CD4-positive, alpha-beta memory T cell (primary cell): ENCODE measurements at places on chromosomes 5 and 9.

GRCh38 chr5:3512361-3513095 is 83.1 kb upstream of the IRX1 start:
- DNase-seq: no peak

GRCh38 chr5:129905473-129906176 is 1.4 kb downstream of the CHSY3 start:
- DNase-seq: no peak

DNA sequence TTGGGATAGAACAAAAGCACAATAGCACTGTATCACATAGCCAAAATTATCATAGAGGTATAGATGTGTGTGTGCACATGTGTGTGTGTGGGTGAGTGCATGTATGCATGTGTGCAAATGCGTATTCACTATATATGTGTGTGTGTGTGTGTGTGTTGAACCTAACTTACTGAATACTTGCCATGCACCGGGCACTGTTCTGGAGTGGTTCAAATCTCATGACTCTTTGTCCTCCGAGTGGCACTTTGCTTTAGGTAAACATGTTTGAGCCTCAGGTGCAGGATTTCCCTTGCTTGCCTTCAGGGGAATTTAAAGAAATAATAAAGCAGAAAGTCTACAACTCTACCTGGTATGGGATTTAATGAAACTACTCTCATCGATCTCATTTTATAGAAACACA is 183.5 kb upstream of the GDNF start:
- no peak for DNase-seq

GRCh38 chr5:178284093-178284675 is 51.6 kb upstream of the PHYKPL start:
- no peak for DNase-seq

- no peak for DNase-seq
These were observed 9.3 kb upstream of the PFDN1 start for GRCh38 chr5:140312067-140312790.

DNA sequence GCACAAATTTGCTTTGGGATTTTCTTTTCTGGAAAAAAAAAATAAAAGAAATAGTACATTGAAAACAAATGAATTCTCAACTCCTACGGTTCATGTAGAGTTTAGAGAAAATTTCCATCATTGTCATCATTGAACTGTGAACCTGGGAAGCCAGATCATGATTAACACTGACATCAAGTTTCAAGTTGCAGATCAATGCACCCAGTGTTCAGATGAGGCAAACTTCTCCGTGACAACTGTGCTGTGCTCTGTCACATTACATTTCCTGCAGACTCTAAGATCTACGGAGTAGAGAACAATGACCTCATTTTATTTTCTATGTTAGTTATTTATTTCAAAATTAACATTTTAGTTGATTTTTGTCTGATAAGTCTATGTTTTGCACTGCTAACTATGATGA is 99.7 kb downstream of the MAP1B start:
- no peak for DNase-seq

GRCh38 chr5:122155546-122155945 is 26.2 kb downstream of the ZNF474 start:
- DNase-seq: no peak

DNA sequence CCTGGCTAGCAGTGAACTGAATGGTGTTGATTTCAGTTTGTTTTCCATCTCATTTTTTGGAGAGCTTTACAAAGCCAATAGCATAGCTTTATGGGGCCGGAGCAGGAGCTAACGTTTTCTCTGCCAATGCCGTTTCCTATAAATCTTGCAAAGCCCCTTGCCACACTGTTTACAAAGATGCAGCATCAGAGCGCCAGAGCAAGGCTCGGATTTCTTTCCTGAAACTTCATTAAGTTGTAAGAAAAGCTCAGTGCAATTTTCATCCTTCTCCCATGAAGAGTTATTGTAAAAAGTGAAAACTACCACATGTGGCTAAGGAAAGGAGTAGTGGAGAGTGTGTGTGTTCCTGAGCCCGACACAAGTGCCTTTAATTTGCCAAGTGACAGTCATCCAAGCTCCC is 178.2 kb upstream of the GDNF start:
- no peak for DNase-seq

DNA sequence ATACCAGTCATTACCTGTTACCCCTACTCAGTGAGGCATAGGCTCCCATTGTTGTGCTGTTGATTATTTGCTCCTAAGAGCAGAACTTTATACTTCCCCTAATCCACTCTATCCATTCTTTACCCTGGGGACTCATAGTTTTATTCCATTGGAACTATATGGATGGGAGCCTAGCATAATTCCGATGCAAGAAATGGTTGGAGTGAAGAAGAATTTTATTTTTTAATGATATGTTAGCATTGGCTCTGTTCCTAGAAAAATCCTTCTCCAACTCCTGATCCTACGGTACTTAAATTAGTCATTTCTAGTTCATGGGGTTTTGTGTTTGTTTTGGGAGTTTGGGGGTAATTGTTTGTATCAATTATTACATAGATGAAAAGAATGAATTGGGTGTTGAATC is 191.5 kb downstream of the GOLPH3 start:
- no peak for DNase-seq

DNA sequence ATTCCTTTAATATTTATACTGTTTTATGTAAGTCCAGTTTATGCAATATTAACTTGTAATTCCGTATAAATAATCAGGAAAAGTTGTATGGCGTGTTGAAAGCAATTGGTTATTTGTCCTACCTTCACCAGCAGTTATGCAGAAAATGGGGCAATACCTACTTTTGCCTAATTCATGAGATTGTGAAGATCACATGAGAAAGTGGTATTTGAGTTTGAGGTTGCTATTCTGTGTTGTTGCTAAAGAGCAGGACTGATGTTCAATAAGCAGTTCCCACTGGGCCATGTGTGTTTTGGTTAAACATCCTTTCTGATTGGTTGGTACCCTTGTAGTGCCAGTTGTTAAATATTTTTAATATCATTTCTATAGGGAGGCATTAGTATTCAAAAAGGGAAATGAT is 3.2 kb downstream of the TGFBR1 start:
- no peak for DNase-seq
